ENCODE measurements at places on chromosomes 1 and 21.

DNA sequence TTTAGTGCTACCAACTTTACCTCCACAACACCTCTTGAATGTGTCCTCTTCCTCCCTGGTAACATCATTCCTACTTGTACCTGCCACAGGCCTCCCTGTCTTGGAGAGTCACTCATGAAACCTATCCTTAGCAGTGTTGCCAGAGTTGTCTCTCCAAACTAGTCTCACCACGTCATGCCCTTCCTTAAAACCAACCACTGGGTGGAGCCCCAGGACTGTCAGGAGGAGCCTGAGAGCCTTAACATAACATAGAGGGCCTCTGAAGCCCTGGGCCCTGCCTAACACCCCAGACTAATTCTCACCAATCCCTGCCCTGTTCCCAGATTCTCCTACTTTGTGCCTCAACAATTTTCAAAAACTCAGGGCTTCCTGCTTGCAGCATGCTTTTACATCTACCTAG is 65.3 kb downstream of the ZNF697 start:
- no peak overlapping the region for H3K27ac ChIP-seq
- H3K4me3 ChIP-seq: no peak overlapping the region
- H3K36me3 ChIP-seq: no peaks in the 10 kb centered on the region
- H3K4me1 ChIP-seq: no peaks in the 10 kb centered on the region

- no peaks in the 10 kb centered on the region for H3K36me3 ChIP-seq
- no peak overlapping the region for H3K27ac ChIP-seq
- H3K4me3 ChIP-seq: no peak overlapping the region
These were observed 22.7 kb upstream of the GNG12 start for GRCh38 chr1:67855961-67856360.

- H3K36me3 ChIP-seq: no peaks in the 10 kb centered on the region
- H3K27me3 ChIP-seq: no peaks in the 10 kb centered on the region
- no peak overlapping the region for H3K4me3 ChIP-seq
These were observed 58.9 kb downstream of the KCNAB2 start for GRCh38 chr1:6104631-6105030.

- H3K36me3 ChIP-seq: no peaks in the 10 kb centered on the region
- H3K4me3 ChIP-seq: no peak overlapping the region
- no peaks in the 10 kb centered on the region for H3K27me3 ChIP-seq
These were observed 177.3 kb downstream of the KCTD3 start for GRCh38 chr1:215744419-215744818.

- no peak overlapping the region for H3K4me3 ChIP-seq
- no peak for DNase-seq
- peaks cover 7% of the 10 kb centered on the region for H3K4me1 ChIP-seq
- H3K27me3 ChIP-seq: no peaks in the 10 kb centered on the region
These were observed 24.9 kb downstream of the SUSD4 start for GRCh38 chr1:223338811-223339746.

- no peak overlapping the region for H3K4me3 ChIP-seq
- H3K27me3 ChIP-seq: no peaks in the 10 kb centered on the region
- no peaks in the 10 kb centered on the region for H3K36me3 ChIP-seq
- no peaks in the 10 kb centered on the region for H3K4me1 ChIP-seq
- no peak for DNase-seq
- no peak overlapping the region for H3K27ac ChIP-seq
These were observed 54.6 kb upstream of the PRKACB start for GRCh38 chr1:84089465-84089864.

GRCh38 chr1:12376236-12377045 is 146.6 kb downstream of the VPS13D start:
- no peak overlapping the region for H3K27ac ChIP-seq
- no peak for DNase-seq

GRCh38 chr1:74436078-74436477 is 76.3 kb downstream of the LRRC53 start:
- no peaks in the 10 kb centered on the region for H3K4me1 ChIP-seq
- no peak for DNase-seq
- no peaks in the 10 kb centered on the region for H3K36me3 ChIP-seq
- H3K27me3 ChIP-seq: no peaks in the 10 kb centered on the region

DNA sequence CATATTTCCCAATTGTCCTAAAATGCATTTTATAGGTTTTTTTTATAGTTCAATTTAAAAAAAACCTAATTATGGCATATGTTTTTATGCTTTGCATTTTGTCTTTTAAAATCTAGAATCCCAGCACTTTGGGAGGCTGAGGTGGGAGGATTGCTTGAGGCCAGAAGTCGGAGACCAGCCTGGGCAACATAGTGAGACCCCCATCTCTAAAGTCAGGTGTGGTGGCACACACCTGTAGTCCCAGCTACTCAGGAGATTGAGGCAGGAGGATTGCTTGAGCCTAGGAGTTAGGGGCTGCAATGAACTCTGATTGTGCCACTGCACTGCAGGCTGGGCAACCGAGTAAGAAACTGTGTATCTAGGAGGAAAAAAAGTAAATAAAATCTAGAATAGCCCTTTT is 137.2 kb upstream of the POU3F1 start:
- no peak for DNase-seq
- H3K4me1 ChIP-seq: no peaks in the 10 kb centered on the region
- H3K27ac ChIP-seq: no peak overlapping the region
- no peaks in the 10 kb centered on the region for H3K36me3 ChIP-seq
- H3K27me3 ChIP-seq: no peaks in the 10 kb centered on the region

- DNase-seq: no peak
- peaks cover 18% of the 10 kb centered on the region for H3K4me1 ChIP-seq
- H3K4me3 ChIP-seq: peak overlapping the region; percentile 88
- H3K27ac ChIP-seq: peak overlapping the region; percentile 77
- no peaks in the 10 kb centered on the region for H3K36me3 ChIP-seq
These were observed 406 bp downstream of the NME7 start for GRCh38 chr1:169367096-169367685.

GRCh38 chr1:156999596-157000320 is 45.8 kb downstream of the ARHGEF11 start:
- DNase-seq: no peak
- H3K27ac ChIP-seq: no peak overlapping the region
- no peaks in the 10 kb centered on the region for H3K27me3 ChIP-seq
- H3K36me3 ChIP-seq: no peaks in the 10 kb centered on the region
- peaks cover 4% of the 10 kb centered on the region for H3K4me1 ChIP-seq

- no peak overlapping the region for H3K4me3 ChIP-seq
- H3K27ac ChIP-seq: no peak overlapping the region
- H3K4me1 ChIP-seq: peaks cover under 1% of the 10 kb centered on the region
- DNase-seq: no peak
- no peaks in the 10 kb centered on the region for H3K36me3 ChIP-seq
- no peaks in the 10 kb centered on the region for H3K27me3 ChIP-seq
These were observed 7.3 kb upstream of the FABP3 start for GRCh38 chr1:31380181-31380580.

DNA sequence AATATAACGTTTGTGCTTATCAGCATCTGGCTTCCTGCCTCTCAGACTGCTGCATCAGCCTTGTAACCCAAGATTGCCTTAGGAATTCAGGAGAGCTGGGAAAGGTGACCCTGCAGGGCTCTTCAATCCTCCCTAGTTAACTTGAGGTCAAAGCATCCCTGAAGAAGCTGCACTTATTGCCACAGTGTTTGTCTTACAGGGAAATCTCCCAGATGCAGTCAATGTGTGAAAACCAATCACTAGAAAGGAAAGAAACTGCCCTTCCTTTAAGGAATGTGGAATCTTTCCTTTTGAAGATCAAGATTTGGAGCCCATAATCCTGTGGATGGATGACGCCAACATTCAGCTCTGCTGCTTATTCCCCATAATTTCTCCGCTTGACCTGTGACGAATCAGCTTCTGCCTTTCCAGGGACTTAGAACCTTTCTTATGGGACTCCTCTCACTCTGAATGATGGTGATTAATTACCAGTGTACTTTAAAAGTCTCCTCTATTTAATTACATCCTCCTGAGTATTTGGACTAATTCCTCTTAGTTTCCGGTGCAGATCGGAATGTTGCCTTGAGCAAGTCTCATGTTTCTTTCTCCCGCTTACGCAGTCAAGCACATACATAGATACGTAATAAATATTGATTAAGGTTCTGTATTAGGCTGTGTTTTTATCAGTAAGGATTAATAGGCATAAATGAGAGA is 14.4 kb downstream of the ADAMTS5 start:
- H3K4me3 ChIP-seq: no peak overlapping the region
- H3K4me1 ChIP-seq: no peaks in the 10 kb centered on the region
- peaks cover 6% of the 10 kb centered on the region for H3K36me3 ChIP-seq
- no peak overlapping the region for H3K27ac ChIP-seq

DNA sequence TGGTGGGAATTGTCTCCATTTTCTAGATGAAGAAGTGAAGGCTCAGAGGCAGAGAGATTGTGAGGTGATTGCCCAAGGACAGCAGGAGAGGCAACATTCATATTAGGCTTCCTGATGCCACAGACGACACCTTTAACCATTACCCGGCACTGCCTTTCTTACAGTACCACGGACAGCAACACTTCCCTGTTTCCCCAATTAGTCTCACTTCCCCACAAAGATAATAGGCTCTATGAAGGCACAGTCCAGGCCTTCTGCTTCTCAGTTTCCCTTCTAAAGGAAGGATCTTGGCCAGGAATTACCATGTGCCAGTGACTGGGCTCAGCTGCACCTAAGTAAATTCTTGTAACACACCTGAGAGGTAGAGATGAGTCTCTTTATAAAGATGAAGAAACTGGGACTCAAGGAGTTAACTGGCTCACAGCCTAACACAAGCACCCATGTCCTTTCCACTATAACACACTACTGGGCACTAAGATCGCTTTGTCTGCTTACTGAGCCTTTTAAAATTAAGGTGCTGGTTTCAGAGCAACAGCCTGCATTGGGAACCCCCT is 9.6 kb downstream of the IGSF9 start:
- no peak overlapping the region for H3K4me3 ChIP-seq
- DNase-seq: no peak
- H3K27ac ChIP-seq: no peak overlapping the region
- peaks cover 37% of the 10 kb centered on the region for H3K4me1 ChIP-seq
- no peaks in the 10 kb centered on the region for H3K36me3 ChIP-seq

GRCh38 chr1:25126562-25126961 is 105.7 kb downstream of the SYF2 start:
- no peak for DNase-seq
- no peaks in the 10 kb centered on the region for H3K36me3 ChIP-seq
- H3K4me1 ChIP-seq: no peaks in the 10 kb centered on the region
- H3K27ac ChIP-seq: no peak overlapping the region

GRCh38 chr21:37075214-37075770 is 2.2 kb downstream of the TTC3 start:
- DNase-seq: no peak
- no peaks in the 10 kb centered on the region for H3K36me3 ChIP-seq
- H3K4me3 ChIP-seq: no peak overlapping the region

GRCh38 chr1:165633614-165634013 is 2.6 kb downstream of the MGST3 start:
- H3K4me1 ChIP-seq: peaks cover 62% of the 10 kb centered on the region
- H3K27ac ChIP-seq: no peak overlapping the region
- no peaks in the 10 kb centered on the region for H3K27me3 ChIP-seq
- H3K4me3 ChIP-seq: no peak overlapping the region
- no peak for DNase-seq

- peak overlapping the region; percentile 85 for H3K27ac ChIP-seq
- H3K36me3 ChIP-seq: no peaks in the 10 kb centered on the region
- peaks cover 34% of the 10 kb centered on the region for H3K4me1 ChIP-seq
- DNase-seq: no peak
- H3K4me3 ChIP-seq: no peak overlapping the region
These were observed 9.4 kb upstream of the UAP1 start for GRCh38 chr1:162551969-162552683.

All from vagina (tissue), 2 donors.